ENCODE measurements at places on chromosomes 12 and 14. TPM values are rescaled to one million over a fixed set of nuclear protein-coding genes. Genes with fewer than 3 reads are reported as not detected.

AQP2 gene
- total RNA-seq = not detected

GRCh38 chr14:24392325-24393091 is 6.3 kb upstream of the NYNRIN start:
- peaks cover 7% of the 10 kb centered on the region for H3K4me1 ChIP-seq
- H3K27me3 ChIP-seq = peaks cover 2% of the 10 kb centered on the region
- H3K27ac ChIP-seq = no peak overlapping the region
- peak; percentile 67 for DNase-seq
- H3K4me3 ChIP-seq = no peak overlapping the region

DNA sequence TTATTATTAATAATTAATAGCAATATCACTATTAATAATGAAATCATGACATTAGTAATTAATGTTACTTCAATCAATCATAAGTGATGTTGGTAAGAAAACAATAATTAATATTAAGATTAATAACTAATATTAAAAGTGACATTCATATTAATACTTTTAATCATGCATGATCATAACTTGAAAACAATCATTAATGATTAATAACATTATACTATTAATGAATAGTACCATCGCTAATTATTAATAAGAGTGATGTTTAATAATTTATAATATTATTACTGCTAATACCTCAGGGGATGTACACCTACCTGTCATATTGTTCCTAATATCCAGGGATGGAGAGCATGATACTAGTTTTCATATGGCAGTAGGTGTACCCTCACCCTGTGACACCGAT is 10.0 kb upstream of the CLEC6A start:
- no peak for DNase-seq
- H3K27ac ChIP-seq = no peak overlapping the region
- no peaks in the 10 kb centered on the region for H3K27me3 ChIP-seq

RPL10L gene
- total RNA-seq = not detected

ASPG gene
- total RNA-seq = not detected

GRCh38 chr14:87732562-87732961 is 260.4 kb downstream of the GALC start:
- H3K27ac ChIP-seq = no peak overlapping the region
- no peaks in the 10 kb centered on the region for H3K36me3 ChIP-seq
- no peaks in the 10 kb centered on the region for H3K27me3 ChIP-seq
- H3K4me3 ChIP-seq = no peak overlapping the region
- no peak for DNase-seq

MTA1 gene
- 19.4 TPM for total RNA-seq

- no peaks in the 10 kb centered on the region for H3K4me1 ChIP-seq
- DNase-seq = peak; percentile 19
- no peak overlapping the region for H3K27ac ChIP-seq
- H3K4me3 ChIP-seq = no peak overlapping the region
- H3K36me3 ChIP-seq = no peaks in the 10 kb centered on the region
Measured at GRCh38 chr12:91704446-91704845, 441.2 kb downstream of the BTG1 start.

Measured in IMR-90 (cell line).